ENCODE measurements at places on chromosomes 4 and X.

DNA sequence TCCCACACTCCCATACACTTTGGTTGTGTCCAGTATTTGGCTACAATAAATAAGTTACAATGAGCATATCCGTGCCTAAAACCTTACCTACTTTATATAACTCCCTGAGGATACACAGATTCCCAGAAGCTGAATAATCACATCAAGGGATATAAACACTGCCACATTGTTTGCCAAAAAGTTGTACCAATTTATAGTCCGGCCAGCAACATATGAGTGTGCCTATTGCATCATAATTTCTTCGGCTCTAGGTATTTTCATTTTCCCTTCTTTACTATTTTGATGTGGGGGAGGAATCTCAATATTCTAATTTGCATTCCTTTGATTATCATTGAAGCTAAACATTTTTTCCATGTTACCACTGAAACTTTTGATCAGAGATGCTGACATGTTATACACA is 146.4 kb downstream of the PCDH19 start:
- no peak for DNase-seq

DNA sequence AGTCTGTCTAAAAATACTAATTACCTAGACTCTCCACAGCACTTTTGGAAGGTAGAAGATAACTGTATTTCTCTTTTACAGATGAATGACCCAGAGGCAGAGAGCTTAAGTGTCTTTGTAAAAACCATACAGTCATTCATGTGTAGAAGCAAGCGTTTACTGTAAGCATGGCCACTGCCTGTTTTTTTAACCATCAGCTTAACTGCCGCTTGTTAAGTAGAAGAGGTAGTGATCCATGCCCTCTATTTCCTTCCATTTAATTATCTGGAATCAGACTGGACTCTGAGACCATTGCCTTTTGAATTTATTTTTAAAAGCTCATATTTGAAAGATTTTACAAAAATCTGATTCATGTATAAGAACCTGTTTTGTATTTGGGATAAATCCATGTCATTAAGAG is 111.2 kb upstream of the TECRL start:
- no peak for DNase-seq

- no peak for DNase-seq
These were observed 5.9 kb downstream of the FAM199X start for GRCh38 chrX:104172121-104172520.

GRCh38 chrX:1325515-1326116 is 11.0 kb upstream of the IL3RA start:
- DNase-seq, result no peak

DNA sequence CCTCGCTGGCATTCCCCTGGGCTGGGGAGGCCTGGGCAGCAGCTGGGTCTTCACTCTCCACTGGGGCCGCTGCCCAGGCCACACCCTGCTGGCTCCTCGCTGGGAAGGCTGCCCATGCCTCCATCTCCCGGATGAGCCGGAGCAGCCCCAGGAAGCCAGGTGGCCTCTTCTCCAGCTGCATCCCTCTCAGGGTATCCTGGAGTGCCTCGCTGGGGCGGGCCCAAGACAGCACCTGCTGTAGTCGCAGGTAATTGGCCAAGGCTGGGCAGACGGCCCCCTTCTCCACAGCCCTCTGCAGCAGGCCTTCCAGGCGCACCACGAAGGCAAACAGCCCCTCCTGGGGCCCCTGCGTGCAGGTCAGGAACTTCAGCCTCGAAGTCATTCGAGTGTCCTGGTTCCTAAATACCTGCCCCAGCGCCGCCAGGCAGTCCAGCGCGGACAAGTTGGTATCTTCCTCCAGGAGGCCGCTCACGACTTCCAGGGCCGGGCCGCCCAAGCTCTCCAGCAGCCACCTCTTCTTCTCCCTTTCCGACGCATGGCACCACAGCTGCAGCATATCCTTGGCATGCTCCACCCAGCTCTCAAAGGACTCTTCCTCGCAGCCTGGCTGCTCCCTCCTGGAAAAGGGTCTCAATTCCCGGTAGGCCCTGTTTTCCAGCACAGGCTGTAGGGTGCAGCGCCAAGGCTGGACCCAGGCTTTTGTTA is 3.7 kb downstream of the PNMA6E start:
- DNase-seq, result no peak

DNA sequence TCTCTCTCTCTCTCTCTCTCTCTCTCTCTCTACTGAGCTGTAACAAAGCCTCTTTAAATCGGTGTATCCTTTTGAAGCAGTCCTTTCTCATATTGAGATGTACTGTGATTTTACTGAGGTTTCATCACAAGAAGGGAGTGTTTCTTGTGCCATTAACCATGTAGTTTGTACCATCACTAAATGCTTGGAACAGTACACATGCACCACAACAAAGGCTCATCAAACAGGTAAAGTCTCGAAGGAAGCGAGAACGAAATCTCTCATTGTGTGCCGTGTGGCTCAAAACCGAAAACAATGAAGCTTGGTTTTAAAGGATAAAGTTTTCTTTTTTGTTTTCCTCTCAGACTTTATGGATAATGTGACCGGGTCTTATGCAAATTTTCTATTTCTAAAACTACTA is 37.2 kb downstream of the HPF1 start:
- no peak for DNase-seq

Measured in muscle of arm (tissue), 14 donors.